ENCODE measurements at places on chromosomes 2 and 18.

- DNase-seq, result peak; percentile 52
Observed at GRCh38 chr2:64359892-64360657, 93.9 kb upstream of the LGALSL start.

DNA sequence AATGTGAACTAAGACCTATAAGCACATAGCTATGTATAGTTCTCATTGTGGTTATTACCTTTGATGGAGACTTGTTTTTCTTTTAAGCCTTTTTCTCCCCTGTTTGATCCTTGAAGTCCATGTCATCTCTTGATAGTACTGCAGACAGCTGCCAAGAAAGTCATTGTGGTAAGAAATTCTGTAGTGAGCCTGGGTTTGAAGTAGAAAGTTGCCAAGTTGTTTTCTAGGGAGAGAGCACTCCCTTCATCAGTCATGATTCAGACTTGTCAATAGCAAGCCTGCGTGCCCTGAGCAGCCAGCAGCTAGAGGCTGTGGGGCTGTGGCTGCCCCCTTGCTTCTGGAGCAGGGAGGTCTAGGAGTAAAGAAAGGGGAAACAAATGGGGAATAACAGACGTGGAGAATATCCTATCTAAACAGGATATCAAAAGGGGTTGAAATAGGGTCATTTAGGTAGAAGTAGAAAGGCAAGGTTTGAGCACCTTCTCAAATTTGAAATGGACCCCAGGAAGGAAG lies 8.4 kb downstream of the SP5 start:
- no peak for DNase-seq

- peak; percentile 31 for DNase-seq
Observed at GRCh38 chr2:14903709-14904374, 271.3 kb downstream of the LRATD1 start.

DNA sequence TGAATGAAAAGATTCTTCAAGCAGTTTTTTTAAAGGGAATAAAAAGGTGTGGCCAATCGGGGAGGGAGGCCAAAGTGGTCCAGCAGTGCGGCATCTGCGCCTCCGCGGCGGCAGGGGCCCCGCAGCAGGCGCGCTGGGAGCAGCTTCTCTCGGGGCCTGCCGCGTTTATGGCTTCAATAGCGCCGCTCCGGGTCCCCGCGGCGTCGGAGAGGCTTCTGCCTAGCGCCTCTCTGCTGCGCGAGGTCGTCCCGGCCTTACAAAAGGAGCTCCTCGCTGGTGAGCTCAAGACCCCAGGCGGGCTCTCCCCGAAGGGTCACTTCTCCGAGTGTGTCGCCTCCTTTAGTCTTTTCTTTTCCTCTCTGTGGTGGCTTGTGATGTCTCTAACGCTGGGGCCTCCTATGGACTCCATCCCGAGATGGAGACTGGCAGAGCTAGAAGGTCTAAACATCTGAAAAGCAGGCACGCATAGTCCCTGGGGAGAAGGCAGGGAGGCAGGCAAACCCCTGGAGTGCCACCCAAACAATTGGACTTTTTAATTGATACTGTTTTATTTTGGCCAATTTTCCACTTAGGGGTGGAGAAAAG lies 67.1 kb downstream of the SUMO1 start:
- DNase-seq, result no peak

GRCh38 chr2:42693013-42693615 lies 70.8 kb downstream of the OXER1 start:
- DNase-seq, result no peak

GRCh38 chr2:46971929-46972328 lies 56.3 kb upstream of the MCFD2 start:
- no peak for DNase-seq

DNA sequence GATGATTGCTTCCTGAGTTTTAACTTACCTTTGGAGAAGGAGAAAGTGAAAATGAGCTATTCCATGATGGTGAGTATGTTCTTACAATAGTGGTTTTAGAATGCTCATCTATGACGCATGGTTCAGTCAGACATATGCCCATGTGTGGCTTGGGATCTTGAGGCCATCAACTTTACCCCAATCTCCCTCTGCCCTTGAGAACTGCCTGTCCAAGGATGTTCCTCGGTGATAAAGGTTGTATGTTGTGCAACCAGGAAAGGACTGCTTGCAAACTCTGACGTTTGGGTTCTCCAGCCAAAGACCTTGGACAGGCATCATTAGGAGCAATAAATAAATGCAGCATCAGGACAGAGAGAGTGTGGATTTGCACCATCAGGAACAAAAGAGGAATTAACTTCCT lies 165.0 kb downstream of the ZEB2 start:
- DNase-seq, result no peak

- no peak for DNase-seq
Observed at GRCh38 chr18:50274044-50274442, 7.3 kb downstream of the MBD1 start.

Measured in stimulated activated CD4-positive, alpha-beta T cell treated with anti-CD3 and anti-CD28 coated beads, Interleukin-12 subunit alpha, Interleukin-12 subunit beta, amount 100 ng/mL, for 4 hours (primary cell).